ENCODE measurements at places on chromosomes 7 and 10.

DNA sequence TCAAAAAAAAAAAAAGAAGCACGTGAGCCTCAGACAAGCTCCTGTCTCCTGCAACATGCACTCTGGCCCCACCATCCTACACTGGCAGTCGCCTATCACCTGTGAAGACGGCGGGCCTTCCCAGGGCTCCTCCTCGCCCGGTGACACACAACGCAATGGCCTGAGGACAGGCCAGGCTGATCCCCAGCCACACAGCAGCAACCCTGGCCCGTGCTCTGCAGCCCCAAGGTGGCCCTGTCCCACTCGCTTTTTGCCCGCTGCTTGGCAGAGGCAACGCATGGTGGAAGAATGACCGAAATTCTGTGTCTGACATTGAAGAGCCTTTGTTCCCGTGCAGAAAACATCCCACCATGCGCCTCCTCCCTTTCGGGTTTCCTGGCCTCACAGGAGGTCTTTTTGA is 8.1 kb downstream of the RADIL start:
- DNase-seq: no peak

- no peak for DNase-seq
Observed at GRCh38 chr7:20722941-20723340, 63.7 kb downstream of the SP8 start.

GRCh38 chr10:22137542-22137941 is 80.3 kb downstream of the EBLN1 start:
- peak; percentile 9 for DNase-seq

DNA sequence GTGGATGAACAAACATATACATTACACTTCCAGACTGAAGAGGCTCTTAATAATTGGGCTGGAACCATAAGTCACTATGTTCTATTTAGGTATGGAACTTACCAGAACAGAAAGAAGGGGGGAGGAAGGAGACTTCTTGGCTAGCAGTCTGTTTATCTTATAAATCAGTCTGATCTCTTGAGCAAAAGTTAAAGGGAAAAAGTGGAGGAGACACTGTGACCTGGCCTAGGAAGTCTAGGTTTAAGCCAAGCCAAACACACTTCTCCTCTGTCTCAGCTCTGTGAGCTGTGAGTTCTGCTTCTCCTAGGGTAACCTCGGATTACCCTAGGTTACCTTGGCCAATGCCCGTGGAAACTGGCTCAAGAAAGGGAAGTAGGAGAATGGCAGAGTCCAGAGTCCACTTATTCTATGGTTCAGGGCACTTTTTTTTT is 95.2 kb downstream of the PFKFB3 start:
- peak; percentile 22 for DNase-seq

- DNase-seq: no peak
Observed at GRCh38 chr7:126227055-126227454, 1025.7 kb downstream of the GRM8 start.

DNA sequence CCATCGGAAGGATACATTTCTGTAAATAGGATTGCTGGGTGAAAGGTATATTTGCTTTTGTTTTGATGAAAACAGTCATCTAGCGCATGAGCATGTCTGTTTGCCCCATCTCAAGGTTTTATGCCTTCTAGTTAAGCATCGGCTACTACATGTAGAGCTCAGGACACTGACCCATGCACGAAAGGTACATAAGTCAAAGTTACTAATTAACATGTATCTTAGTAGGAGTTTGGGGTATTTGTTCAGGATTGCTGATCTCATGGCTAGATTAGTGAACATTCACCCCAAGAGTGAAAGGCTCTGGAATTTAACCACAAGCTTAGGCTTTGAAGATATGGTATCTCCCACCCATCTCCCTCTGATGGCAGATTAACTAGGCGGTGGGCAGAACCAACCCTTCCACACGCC is 91.5 kb downstream of the RBM20 start:
- no peak for DNase-seq

DNA sequence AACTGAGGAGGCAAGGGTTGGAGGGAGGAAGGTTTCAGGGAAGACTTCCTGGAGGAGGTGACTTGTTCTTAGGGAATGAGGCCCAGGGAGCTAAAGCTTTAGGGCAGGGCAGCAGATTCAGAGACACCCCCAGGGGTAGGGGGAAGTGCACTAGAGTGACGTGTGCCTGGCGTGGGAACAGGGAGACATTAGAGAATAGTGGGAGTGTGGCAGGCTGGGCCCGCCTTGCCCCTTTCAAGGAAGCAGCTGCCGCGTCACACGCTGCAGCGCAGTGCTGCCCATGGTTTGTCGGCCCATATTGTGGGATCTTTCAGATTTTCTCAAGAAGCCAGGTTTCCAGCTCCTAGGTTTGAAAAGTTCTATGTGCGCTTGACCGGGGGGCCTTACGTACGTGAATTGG is 139.4 kb downstream of the LHPP start:
- no peak for DNase-seq

GRCh38 chr7:49174396-49174795 is 250.0 kb downstream of the CDC14C start:
- DNase-seq: no peak

GRCh38 chr7:80918399-80918798 is 452 bp downstream of the SEMA3C start:
- DNase-seq: no peak

DNA sequence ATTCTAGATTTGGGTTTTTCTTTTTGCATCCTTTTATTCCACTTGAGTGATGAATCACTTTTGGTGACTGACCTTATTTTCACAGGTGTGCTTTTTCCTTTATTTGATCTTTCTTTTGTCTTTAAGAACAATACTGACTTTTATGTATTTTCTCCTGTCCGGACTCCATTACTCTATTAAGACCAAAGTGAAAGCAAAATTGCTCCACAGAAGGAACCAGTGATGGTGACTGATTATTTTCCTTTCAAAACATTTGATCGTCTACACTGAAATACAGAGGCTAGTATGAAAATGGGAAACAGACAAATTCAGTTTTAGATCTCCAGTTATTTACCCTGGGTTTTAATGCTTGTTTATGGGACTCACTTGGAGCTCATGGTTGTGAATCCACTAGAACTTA is 15.5 kb downstream of the EXOC4 start:
- DNase-seq: no peak

- no peak for DNase-seq
Observed at GRCh38 chr10:123139165-123139520, 3.4 kb downstream of the HMX3 start.

DNA sequence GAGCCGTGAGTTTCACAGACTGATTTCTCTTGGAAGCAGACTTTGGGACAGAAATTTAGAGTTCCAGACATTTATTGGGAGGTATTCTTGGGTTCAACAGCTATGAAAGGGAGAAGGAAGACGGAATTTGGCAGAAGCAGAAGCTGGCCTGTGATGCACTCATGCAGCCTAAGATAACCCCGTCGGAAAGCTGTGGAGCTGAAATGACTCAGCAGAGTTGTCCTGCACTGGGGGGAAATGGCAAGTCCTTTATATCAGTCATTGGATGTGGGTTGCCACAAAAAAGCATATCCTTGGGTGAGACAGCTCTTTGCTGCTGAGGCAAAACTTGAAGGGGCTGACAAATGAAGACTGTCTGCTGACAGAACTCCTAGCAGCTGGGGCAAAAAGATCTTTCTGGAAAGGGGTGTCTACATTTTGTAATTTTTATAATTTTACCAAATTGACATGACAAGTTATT is 11.5 kb upstream of the MICU1 start:
- DNase-seq: peak; percentile 19

DNA sequence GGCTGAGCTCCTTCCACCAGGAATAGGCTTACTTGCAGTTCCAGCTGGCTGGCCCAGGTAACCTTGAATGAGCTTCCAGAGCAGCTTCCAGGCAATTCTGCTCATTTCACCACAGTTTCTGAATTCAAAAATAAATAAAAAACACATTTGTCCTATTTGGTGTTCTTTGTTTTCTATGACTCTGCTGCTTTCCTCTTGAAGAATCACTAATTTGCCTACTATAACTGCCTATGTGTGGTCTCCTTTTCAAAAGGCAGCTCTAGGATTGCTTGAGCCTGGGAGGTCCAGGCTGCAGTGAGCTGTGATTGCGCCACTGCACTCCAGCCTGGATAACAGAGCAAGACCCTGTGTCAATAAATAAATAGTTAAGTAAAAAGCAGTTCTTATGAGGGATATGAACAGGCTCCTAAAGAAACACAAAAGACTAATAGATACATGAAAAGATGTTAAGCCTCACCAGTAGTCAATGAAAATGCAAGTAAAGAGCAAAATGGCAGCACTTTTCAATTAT is 19.5 kb upstream of the TNPO3 start:
- no peak for DNase-seq

GRCh38 chr7:103894656-103895596 is 94.5 kb downstream of the RELN start:
- DNase-seq: no peak

DNA sequence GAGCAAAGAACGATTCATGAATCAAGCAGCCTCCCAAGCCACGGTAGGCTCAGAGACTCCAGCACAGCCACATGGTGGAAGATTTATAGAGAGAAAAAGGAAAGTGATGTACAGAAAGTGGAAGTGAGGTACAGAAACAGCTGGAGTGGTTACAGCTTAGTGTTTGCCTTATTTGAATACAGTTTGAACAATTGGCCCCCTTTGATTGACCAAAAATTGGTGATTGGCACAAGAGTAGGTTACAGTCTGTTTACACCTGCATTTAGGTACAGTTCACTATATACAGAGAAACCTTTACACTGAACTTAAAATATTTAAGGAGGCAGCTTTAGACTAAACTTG is 136.4 kb upstream of the ASAH2 start:
- DNase-seq: no peak

- no peak for DNase-seq
Observed at GRCh38 chr7:43642897-43643630, 60.2 kb downstream of the STK17A start.

- no peak for DNase-seq
Observed at GRCh38 chr10:25304606-25305005, 129.8 kb downstream of the GPR158 start.

DNA sequence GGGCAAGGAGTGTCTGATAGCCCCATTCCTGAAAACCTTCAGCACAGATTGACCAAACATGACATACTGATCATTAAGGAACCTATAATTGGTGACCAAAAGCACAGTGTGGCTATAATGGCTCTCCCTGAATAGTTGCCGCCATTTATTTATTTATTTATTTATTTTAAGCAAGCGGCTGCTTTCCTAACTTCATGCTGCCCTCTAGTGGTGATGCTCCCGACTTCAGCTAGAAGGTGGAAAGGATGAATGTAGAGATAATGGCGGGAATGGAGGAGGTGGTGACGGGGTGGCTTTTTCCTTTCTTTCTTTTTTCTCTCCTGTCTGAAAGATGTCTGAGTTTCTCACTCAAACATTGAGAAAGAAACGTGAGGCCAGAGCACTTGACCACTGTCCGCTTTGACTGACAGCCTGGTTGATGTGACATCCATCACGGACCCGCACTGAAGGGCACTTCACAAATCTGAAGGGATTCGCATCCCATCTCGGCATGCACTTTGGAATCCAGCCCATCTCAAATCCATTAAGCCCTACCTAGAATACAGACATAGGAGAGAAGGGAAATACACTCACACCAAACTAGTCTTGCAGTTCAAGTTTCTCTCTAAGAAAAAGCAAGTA is 1090.1 kb downstream of the KCNMA1 start:
- DNase-seq: peak; percentile 72

- DNase-seq: no peak
Observed at GRCh38 chr7:117896339-117896738, 23.1 kb upstream of the CTTNBP2 start.

DNA sequence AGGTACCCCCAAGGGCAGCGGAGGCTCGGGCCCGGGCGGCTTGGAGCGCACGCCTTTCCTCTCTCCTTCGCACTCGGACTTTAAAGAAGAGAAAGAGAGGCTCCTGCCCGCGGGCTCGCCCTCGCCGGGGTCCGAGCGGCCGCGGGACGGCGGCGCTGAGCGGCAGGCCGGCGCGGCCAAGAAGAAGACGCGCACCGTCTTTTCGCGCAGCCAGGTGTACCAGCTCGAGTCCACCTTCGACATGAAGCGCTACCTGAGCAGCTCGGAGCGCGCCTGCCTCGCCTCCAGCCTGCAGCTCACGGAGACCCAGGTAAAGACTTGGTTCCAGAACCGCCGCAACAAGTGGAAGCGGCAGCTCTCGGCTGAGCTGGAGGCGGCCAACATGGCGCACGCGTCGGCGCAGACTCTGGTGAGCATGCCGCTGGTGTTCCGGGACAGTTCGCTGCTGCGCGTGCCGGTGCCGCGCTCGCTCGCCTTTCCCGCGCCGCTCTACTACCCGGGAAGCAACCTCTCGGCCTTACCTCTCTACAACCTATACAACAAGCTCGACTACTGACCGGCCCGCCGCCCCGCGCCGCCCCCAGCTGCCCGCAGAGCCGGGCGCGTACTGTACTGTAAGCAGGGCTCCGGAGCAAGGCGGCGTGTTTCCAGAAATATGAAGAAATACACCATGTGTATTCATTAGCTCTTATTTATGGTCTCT is 1.8 kb downstream of the HMX2 start:
- DNase-seq: no peak

GRCh38 chr10:77139252-77140160 is 498.1 kb downstream of the KCNMA1 start:
- no peak for DNase-seq

DNA sequence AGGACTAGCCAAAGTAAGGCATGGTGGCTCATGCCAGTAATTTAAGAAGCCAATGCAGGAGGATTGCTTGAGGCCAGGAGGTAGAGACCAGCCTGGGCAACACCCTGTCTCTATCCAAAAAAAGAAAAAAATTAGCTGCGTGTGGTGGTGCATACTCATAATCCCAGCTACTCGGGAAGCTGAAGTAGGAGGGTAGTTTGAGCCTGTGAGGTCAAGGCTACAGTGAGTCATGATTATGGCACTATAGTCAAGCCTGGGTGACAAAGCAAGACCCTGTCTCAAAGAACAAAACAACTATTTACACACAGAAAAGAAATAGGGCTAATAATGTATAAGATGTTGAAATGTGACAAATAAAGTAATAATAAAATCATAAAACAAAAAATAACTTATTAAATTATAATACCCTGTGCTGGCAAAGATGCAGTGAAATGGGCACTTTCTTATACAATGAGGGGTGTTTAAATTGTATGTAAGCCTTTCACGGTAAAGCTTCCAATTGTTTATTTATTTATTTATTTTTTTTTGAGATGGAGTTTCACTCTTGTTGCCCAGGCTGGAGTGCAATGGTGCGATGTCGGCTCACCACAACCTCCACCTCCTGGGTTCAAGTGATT is 175.2 kb downstream of the TPST1 start:
- no peak for DNase-seq

GRCh38 chr7:141213226-141213625 is 139.4 kb downstream of the TMEM178B start:
- no peak for DNase-seq
